Fibroblast of villous mesenchyme (primary cell): ENCODE measurements at places on chromosomes 4 and X.
A peak's percentile ranks its signal among the peaks of the same experiment; 100 is the strongest.

DNA sequence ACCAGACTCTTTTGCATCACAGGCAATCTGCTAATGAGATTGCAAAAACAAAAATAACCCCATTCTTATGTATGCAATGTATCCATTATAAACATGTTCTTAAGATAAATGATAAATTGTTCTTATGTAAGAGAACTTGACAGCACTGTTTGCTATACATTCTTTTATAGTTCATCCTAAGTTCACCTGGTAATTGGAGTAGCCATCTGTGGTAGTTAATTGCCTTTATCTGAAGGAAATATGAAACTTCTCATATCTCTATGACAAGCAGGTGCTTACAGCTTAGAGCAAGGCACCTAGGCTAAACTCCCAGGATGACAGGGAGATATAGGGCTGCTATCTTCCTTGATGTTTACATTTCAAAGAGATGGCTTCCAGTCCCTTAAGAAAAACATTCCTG, 21.3 kb upstream of the CLCN5 start:
- no peak for DNase-seq

GRCh38 chr4:7990807-7991459, 51.3 kb upstream of the AFAP1 start:
- DNase-seq, result no peak

DNA sequence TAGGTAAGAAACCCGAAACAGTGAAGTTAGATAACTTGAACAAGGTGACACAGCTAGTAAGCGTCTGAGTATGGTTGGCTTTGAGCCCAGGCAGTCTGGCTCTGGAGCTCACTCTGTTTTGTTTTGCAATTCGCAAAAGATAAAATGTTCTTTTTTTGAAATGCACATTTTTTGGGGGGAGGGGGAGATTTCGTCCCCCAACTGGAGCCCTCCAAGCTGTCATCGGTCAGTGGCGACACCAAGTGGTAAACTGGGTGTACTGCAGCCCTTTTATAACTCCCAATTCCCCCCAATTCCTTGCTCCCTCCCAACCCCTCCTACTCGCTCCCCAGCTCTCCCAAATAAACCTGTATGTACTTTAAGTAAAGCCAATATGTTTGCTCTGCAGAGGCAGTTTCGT, 2.8 kb upstream of the CLCN5 start:
- peak; percentile 74 for DNase-seq

DNA sequence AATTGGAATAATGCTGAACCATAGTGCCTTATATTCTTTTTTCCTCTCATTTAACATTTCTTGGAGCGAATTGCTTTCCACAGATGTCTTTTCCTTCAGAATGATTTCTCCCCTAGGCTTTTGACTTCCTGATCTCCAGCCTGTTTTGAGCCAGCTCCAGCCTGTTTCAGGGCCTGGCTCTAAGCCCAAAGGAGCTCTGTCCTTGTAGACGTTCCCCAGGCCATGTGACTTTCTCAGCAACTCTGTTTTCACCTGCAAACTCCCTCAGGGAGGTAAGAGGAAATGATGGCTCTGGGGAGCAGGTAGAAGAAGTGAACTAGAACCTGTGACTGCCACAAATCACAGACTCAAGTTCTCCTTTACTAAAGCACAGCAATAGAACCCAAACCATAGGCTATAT, 89.1 kb downstream of the AKAP4 start:
- no peak for DNase-seq

DNA sequence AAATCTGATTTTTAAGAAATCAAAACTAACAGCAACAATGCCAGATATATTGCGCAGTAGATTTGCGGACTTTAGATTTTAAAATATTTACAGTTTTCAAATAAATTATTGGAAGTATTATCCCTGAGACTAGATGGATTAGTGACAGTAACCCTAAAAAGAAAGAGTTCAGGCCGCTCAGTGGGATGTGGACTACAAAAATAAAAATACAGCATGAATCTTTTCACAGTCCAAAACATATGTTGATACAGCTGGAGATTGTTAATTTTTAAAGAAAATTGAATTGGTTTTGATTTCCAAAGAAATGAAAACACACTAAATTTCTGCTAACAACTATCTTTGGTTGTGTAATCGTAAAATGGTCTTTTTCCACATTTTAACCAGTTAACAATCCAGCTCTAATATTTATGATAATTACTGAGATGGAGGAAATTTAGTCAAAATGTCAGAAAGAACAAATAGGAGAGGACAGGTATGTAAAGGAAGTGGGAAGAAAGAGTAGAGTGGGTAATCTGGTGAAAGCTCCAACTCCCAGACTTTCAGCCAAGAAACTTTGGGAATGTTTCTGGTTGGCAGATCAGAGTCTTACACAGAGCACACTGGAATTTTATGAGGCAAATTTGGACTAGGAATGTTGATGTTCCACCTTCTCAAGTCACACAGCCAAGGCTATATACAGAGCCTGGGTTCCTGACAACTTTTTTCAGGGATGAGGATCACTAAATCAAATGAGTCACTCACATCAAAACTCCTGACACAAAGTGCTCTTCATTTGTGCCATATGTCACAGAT, 15.1 kb downstream of the C4orf36 start:
- DNase-seq, result peak; percentile 26

- DNase-seq, result no peak
Measured at GRCh38 chrX:8049827-8050226, 121.2 kb downstream of the VCX2 start.

DNA sequence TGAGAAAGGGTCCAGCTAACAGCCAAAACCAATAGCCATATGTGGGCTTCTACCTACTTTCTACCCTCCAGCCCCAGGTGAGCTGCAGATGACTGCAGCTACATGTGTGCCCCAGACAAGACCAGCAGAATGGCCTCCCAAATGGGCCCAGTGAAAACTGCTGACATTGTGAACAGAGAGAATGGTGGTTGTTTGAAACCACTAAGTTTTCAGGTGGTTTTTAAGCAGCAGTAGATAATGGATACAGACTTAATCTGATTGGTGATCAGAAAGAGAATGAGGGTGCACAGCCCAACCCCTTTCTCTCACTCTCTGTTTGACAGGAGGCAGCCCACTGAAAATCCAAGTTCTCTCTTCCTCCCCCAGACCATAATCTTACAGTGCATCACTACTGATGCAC, 42.5 kb upstream of the BBS12 start:
- DNase-seq, result no peak

DNA sequence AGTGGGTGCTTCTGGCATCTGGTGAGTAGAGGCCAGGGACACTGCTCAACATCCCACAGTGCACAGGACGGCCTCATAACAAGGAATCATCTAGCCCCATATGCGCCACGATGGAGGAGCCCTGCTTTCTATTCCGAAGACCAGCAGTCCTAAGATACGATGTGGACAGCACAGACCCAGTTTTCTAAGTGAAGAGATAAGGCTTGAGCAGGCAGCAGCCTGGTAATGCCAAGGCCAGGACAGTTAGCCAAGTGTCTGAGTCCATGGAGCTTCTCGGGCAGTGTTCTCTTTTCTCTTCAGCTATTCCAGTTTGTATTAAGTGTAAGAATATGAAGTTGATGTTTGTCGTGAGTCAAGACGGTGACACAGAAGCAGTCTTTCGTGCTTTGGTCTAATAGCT, 112.7 kb downstream of the TBL1X start:
- DNase-seq, result no peak

DNA sequence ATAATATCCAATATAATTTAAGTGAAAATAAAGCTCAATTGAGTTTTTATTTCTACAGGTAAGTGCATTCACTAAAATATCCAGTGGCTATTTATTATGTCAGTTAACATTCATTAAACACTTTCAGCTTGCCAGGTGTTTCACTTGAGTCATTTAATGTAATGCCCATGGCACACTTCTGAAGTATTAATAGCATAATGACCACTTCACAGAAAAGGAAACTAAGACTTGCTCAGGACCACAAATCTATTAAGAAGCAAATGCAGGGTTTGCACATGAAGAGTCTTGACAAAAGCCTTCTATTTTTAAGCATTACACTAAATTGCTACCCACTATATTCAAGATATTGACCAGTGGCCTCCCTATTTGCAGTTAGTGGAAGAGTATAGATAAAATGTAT, 612.7 kb downstream of the KCTD8 start:
- DNase-seq, result no peak

DNA sequence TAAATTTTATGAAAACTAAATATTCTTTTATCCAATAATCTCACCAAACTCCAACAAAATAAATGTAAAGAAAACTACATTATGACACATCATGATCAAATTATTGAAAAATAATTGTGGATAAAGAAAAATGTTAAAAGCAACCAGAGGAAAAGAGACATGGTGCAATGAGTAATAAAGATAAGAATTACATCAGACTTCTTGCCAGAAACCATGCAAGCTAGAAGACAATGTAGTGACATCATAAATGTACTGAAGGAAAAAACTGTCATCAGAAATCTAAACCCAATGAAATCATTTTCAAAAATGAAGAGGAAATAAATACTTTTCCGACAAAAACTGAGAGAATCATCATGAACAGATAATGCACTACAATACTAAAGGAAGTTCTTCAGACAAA, 135.9 kb upstream of the EOLA2 start:
- peak; percentile 53 for DNase-seq

DNA sequence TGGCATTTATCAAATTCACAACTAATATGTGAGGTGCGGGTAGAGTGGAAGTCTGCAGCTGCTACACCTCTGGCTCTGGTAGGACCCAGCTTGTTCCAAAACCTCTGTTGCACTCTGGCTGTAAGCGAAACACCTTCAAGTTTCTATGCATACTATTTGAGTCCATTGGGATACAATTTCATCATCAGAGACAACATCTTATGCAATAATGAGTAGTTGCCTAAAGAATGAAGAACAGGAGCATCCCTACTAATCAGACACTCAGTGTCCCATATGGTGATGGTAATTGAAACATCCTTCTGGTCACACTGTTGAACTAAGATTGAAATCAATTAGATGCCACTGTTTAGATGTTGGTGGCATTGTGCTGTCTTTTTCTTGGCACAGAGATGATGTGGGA, 178.4 kb downstream of the MGST2 start:
- peak; percentile 29 for DNase-seq

DNA sequence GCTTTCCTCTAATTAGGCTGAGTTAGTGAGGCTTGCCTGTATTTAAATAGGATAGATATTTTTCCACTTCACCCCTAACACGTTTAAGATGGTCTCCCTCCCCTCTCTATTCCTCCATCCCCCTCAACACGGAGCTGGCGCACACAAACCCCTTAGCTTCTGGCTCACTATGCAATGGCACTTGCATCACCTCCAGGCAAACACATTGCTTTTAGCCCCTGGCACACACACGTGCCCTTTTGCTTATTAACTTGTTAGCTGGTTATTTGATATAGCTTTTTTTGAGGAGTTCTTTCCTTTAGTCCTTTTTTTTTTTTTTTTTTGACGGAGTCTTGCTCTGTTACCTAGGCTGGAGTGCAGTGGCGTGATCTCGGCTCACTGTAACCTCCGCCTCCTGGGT, 94.3 kb downstream of the HDAC8 start:
- DNase-seq, result no peak

GRCh38 chr4:1413204-1413663, 7.0 kb upstream of the NKX1-1 start:
- no peak for DNase-seq

DNA sequence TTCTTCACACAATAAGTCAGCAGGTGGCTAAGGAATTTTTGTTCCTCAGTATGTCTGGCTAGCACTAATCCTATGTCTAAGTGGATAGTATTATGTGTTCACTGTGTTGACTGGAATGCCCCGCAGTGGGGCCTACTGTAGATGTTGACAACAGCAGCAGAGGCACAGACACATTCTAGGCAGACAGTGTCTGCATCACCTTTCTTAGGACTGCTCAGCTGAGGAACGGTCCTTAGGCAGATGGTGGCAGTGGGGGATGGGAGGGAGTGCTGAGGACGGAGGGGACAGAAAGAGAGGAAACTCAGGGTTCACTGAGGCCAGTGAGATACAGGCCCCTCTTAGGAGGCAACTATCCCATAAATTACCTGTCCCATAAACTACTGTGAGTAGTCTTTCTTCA, 44.6 kb upstream of the LEF1 start:
- no peak for DNase-seq
